ENCODE measurements at places on chromosomes 5 and 9.

DNA sequence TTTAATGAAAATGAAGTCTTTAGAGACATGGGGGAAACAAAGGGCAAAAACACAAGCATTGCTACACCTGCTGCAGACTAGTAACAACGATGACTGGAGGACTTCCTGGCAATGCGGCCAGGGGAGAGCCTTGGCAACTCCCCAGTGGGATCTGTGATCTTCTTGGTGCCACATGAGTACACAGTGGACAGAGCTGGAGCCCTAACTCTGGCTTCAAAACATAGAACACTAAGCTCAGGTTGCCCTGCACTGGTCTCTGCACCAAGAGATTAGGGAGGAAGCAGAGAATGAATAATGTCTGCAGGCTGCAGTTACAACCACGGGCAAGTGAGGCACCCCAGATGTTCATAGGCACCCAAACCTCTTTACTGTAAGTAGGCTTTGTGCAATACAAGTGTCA is 91.1 kb downstream of the MRPS27 start:
- DNase-seq = no peak

GRCh38 chr5:178808886-178809285 is 50.9 kb upstream of the ZNF354B start:
- no peak for DNase-seq

GRCh38 chr9:136285501-136286358 is 18.2 kb downstream of the CCDC187 start:
- no peak for DNase-seq

DNA sequence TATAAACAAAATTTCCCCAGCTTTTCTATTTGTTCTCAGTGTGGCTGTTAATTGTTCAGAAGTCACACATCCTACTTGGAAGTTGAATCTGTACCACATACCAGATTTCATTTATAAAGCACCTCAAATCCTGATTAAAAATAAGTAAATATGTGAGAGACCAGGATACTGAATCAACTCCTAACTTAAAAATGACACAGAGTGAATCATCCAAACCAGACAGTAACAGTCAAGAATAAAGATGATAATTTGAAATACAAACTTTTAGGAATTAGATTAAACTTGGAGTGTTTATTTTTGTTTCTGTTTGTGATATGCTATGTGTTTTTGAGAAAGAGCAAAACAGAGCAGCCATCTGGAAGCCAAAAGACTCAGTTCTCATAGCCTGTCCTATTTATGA is 633.2 kb upstream of the RORB start:
- no peak for DNase-seq

GRCh38 chr5:159049844-159050315 is 49.8 kb downstream of the EBF1 start:
- no peak for DNase-seq

DNA sequence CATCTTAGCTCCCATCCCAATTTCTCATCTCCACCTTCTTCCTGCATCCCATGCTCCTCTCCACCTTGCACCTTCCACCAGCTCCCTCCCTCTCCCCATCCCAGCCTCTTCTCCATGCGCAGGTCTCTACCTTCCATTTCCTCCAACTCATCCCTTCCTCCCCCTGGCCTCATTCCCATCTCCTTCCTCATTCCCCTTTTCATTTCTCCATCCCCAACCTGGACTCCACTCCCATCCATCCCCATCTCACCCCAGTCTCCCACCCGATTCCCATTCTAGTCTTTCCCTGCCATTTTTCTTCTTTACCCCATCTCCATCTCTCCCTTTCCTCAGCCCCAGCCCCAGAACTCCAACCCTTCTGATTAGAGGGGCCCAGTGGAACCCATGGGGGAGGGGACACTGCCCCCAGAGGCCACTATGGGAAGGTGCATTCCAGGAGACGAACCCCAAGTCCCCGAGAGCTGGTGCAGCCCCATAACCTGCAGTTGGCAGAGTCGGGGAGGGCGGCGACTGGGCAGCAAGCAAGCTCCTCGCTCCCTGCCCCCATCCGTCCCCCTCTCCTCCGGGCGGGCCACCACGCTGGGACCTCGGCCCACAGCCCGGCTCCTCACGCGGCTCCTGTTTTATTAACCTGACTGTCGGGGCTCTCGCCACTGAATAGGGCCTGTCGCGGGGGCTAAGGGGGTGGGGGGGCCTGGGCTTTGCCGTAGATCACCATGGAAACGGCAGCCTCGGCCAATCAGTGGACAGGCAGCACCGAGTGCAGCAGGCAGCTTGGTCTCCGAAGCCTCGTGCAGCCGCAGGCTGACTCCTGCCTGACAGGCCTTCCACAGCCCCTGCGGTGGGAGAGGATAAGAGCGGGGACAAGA is 66.7 kb downstream of the PCDH1 start:
- no peak for DNase-seq
